Type B pancreatic cell (in vitro differentiated cells): ENCODE measurements at places on chromosomes 6 and 20.

DNA sequence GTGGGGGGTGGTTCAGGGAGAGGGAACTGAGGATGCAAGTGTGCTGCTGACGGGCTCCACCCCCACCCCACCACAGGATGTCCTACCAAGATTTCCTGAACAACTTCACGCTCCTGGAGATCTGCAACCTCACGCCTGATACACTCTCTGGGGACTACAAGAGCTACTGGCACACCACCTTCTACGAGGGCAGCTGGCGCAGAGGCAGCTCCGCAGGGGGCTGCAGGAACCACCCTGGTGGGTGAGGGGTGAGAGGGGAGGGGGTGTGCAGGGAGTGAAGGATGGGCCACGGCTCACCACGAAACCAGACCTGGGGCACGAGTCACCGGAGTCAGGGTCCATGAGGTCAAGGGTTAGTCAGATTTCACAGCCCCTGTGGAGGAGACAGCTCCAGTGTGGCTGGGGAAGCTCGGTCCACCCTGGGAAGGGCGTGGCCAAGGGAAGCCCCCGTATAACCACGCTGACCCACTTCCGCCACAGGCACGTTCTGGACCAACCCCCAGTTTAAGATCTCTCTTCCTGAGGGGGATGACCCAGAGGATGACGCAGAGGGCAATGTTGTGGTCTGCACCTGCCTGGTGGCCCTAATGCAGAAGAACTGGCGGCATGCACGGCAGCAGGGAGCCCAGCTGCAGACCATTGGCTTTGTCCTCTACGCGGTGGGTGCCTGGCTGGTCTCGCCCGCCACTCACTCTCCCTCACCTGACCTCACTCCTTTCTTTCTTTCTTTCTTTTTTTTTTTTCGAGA is 18.3 kb downstream of the CAPN11 start:
- DNase-seq: no peak

GRCh38 chr6:117411474-117411873 is 14.3 kb downstream of the ROS1 start:
- DNase-seq: no peak

- DNase-seq: no peak
These were observed 6.4 kb downstream of the LEMD2 start for GRCh38 chr6:33782561-33782960.

DNA sequence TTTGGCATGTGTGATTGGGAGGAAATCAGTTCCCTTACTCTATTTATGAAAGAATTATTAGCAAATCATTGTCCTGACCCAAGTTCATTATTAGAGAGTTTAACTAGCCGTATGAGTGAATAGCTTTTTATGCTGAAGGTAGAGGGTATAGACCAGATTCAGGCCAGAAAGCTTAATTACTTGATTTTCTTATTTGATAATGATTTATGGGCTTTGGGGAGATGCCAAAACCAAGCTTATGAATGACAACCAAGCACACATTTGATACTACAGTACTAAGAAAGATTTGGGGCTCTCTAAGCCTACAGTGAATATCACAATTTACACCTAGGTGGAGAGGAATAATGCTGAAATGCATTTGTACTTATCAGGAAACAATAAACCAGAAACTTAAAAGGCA is 193.2 kb downstream of the ARHGAP18 start:
- DNase-seq: no peak

- DNase-seq: no peak
These were observed 131.3 kb downstream of the GMDS start for GRCh38 chr6:2114100-2114499.

DNA sequence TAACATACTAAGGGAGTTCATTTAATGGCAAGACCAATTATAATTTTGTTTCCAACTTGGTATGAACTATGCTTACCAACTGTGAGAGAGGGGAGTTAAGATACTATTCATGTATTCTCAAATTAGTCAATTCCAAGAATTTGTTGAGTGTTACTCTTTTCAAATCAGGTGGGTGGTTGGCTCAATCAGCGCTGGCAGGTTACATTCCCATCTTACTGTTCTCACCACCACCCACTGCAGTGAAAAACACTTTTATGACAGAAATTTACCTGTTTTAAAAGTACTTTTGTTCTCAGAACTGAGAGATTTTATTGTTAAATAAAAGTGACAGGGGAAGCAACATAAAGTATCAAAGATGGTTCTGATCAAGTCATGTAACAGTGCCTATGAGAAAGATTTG is 642.0 kb downstream of the PRKN start:
- no peak for DNase-seq

DNA sequence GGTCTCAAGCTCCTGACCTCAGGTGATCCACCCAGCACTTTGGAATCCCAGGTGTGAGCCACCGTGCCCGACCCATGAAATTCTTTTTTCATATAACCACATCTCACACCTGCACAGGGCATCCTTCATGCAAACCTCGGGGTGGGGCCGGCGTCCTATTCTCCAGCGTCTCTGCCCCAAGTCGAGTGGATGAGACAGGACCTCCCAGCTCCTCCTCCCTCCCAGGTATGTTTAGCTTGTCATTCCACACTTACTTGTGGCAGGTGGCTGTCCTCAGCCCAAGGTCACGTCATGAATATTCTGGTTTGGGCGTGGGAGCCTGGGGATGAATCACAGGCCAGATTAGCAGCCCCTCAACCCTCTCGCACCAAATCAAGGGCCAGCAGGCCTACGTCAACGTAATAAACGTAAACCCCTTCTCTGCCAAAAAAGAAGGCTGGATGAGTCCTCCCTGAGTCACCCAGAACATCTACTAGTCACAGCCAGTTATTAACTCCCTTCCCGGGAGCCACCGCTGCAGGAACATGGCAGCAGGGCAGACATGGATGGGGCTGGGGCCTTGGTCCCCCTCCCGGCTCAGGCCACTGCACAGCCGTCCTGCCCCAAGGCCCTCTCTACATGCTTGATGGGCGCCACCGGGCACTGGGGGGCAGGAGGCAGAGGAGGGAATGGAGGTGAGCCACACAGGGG is 91.7 kb downstream of the YTHDF1 start:
- DNase-seq: peak; percentile 58

- no peak for DNase-seq
These were observed 2.6 kb upstream of the NOTCH4 start for GRCh38 chr6:32226434-32226833.

DNA sequence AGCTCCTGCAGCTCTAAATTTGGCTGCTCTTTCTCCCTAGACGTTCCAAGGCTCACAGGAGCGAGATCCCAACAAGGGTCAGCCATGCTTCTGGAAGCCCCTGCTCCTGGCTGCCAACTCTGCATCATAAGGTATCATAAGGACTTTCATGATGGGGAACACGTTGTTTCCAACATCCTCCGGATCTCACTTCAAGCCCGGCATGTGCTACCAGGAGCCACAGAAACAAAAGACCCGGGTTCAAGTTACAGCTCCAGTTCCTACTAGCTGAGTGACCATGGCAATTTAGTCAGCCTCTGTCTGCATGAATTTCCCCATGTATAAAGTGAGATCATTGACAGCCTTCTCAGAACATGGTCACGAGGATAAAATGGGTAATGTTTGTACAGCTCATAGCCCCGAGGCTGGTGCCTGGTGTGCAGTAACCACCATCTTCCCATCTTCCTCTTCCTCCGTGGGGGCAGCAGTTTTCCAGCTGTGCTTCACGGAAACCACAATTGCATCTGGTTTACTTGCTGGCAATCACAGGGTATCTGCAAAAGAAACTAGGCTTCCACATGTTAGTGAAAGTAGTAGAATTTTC is 209.0 kb upstream of the ECI2 start:
- DNase-seq: peak; percentile 31

GRCh38 chr20:43694763-43695162 is 27.8 kb downstream of the MYBL2 start:
- DNase-seq: no peak

DNA sequence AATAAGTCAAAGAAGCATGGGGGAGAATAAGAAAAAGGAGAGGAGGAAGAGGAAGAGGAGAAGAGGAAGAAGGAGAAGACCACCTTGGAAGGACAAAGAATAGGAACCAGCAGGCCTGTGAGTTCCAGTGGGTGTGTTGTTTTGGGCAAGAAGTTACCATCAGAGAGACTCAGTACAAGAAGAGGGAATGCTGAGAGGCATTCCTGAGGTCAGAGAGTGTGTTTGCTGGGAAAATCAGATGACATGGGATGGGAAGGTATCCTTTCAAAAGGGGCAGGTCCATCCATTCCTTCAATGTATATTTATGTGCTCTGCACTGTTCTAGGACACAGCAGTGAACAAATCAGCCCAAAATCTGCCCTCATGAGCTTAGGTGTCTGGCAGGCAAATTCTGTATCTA is 40.5 kb upstream of the PRIM2 start:
- DNase-seq: no peak

DNA sequence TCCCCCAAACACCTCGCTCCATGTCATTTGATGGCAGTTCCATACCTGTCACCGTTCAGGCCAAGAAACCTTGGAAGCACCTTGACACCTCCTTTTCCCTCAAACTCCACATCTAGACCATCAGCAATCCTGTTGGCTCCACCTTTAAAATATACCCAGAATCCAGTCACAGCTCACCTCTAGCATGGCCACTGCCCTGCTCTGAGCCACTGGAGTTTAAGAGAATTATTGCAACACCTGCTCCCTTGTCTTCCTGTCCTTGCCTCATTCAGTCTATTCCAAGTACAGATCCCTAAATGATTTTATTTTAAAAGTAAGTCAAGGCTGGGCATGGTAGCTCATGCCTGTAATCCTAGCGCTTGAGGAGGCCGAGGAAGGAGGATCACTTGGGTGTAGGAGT is 11.6 kb upstream of the TRIB3 start:
- no peak for DNase-seq

DNA sequence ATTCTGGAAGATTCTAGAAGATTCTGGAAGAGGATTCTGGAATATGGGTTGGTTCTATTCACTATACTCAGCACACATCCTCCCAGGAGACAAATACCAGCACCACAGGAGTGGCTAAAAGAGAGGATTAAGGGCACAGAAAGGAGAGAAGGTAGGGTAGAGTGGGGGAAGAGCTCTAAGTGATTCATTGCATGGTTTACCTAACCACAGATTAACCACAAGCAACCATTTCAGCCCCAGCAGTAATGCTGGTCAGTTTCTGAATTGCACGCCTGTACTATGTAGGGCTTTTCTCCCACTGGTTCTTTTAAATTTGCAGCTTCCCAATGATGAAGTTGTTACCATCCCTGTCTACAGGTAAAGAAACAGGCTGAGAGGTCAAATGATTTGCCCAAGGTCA is 192.7 kb upstream of the PMEPA1 start:
- no peak for DNase-seq

- no peak for DNase-seq
These were observed 38.6 kb downstream of the GHRH start for GRCh38 chr20:37223053-37223452.

- DNase-seq: no peak
These were observed 9.8 kb downstream of the MAS1L start for GRCh38 chr6:29477923-29478450.

- DNase-seq: no peak
These were observed 2.2 kb upstream of the CCDC167 start for GRCh38 chr6:37501632-37502491.

DNA sequence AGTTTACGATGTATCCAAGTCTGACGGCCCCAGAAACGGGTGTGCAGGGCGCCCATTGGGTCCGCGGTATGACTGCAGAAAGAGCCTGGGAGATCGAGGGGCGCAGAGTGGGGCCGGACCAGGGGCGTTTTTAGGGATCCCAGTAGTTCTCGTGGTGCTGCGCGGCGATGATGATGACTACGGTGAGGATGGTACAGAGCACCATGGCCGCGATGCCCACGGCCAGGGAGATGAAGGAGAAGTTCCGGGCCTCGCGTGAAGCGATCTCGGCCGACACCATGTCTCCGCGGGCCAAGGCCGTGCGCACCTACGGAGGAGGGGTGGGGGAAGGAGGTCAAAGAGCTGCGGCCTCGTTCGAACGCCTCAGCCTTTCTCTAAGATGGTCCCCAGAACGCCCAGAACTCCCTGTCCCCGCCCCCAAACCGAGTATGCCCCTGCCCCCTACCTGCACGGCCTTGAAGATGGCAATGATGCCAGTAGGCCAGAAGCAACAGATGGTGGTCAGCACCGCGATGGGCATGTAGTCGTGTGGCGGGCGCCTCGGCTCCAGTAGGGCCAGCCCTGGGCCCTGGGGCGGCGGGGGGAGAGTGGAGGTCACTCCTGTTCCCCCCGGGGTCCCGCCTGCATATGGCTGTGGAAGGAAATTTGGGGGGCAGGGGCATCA is 2.5 kb downstream of the PRRT1 start:
- no peak for DNase-seq

- no peak for DNase-seq
These were observed 1.7 kb downstream of the HSF2 start for GRCh38 chr6:122401104-122401503.

DNA sequence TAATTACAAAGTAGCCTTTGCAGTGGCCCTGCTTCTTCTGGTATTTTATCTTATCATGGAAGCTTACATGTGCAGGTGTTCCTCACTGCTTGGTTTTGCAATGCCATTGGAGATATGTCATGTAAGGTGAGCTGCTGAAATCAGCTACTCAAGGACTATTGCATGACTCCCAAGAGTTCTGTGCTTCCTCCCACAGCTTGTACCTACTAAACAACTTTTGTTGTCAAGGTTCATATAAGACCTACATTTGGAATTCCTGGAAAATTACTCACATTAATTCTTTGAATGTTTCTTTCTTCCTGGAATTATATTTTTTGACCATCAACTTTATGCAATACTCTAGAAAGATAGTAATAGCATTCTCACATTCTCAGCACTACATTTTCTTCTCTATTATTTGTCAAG is 427.5 kb upstream of the HSF2 start:
- DNase-seq: no peak

GRCh38 chr6:40996591-40997233 is 42.3 kb downstream of the UNC5CL start:
- no peak for DNase-seq

GRCh38 chr6:142926177-142926493 is 18.8 kb downstream of the HIVEP2 start:
- no peak for DNase-seq

DNA sequence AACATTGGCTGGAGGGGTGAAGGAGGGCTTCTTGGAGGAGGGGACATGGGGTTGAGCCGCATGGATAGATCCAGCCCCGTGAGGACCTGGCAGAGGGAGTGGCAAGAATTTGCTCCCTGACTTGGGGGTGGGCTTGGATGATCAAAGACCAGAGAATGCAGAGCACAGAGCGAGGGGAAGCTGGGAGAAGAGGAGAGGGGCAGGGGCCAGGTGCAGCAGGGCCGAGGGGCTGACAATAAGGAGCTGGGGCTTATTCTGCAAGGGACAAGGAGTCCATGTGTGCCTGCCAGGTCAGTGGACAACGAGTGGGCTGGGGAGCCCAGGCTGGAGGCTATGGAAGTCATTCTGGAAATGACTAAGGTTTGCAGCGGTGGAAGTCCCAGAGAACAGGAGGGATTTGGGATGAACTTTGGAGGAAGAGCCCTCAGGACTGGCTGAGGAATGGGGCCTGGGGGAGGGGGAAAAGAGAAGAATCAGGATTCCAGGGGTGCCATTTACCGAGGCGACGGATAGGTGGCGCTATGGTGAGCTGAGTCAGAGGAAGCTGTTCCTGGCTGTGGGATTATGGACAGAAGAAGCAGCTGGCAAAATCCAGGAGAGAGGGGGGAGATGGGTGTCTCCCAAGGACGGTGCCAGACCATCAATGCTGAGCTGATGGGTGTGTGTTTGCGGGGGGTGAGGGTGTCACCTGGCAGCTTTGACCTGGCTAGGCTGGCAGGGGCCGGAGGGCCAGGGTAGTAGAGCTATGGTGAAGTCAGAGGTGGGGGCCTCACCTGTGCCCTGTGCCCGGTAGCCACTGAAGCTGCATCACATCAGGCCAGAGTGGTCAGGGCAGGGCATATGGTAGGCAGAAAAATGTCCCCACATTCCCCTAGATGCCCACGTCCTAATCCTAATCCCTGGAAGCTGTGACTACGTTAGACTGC is 7.8 kb downstream of the KCNG1 start:
- DNase-seq: no peak

- no peak for DNase-seq
These were observed 34.3 kb upstream of the TMEM30A start for GRCh38 chr6:75318900-75319299.
